Activated T-helper 1 cell treated with anti-CD3 and anti-CD28 coated beads, Interleukin-2, amount 50 U/mL, for 16 hours (primary cell): ENCODE measurements at places on chromosomes 11 and 22.

GRCh38 chr11:86577644-86578636, 94.5 kb downstream of the ME3 start:
- no peak for DNase-seq

DNA sequence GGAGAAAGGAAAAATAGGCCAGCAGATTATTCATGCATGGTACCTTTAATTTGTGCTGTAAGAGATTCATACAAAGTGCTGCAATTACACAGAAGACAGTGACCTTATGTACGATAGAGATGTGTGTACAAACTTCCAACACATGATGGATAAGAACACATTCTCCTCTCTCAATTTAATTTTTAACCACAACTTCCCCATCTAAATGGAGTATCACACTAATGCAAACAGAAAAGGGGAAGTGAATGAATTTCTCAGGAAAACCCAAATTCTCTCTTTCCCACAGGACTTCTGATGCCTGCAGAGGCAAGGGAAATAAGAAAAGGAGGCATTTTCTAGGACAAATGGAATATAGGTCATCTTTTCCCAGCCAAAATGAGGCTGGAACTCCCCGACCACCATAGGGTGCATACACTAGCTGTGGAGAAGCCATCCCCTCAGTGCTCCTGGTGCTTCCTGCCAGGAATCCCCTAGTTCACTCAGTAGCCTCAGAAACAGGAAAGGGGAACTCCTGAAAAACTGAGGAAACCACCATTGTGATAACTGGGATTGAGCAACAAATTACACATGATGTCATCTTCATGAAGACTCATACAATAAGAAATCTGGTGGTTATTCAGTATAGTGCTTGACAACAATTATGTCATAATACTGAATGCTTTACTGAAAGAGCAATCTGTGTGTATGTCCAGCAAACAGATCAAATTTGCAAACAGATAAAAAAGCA, 22.4 kb downstream of the MMP10 start:
- no peak for DNase-seq

DNA sequence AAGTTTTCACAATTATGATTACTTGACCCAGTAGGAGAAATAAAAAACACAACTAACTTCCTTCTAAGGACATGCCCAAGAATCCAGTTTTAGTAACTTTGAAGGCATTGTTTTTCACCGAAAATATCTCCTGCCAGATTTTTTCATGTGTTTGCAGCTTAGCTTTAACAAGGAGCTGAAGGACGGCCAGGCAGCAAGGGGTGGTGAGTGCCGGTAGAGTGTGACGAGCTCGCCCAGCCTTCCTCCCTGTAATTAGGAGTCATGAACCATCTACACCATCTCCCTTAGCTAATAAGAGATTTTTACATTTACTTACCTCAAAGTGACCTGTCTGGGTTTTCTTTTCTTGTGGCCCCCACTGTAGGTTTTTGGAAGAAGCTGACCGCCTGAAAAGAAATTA, 72.0 kb downstream of the BMAL1 start:
- DNase-seq = no peak

DNA sequence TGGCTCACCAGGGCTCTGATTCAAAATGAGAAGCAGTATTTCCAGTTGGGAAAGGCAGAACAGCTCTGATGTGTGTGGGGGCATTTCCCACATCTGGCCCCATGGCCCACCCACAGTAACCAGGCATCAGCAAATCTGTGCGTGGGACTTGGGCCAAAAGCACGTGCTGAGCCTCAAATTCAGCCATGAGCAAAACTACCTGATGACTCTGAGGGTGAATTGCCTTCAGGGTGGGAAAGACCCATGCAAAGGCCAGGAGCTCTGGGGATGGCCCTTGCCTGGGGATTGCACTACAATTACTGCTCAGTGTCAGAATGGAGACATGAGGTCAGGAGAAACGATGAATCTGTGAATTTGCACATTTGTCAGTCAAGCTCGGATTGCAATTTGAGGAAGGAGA, 20.9 kb downstream of the TP53AIP1 start:
- DNase-seq = no peak

DNA sequence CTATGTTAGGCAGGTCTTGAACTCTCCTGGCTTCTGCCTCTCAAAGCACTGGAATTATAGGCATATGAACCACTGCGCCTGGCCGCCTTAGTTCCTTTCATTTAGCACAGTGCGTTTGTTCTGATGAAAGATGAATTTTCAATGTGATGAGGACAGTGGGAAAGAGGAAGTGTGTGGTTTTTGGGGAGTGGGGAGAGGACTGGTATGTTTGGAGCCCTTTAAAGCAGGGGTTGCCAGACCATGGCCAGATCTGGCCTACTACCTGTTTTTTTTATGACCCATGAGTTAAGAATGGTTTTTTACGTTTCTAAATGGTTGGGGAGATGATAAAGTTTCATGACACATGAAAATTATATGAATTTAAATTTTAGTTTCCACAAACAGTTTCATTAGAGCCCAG, 12.5 kb downstream of the ATXN10 start:
- DNase-seq = no peak

- no peak for DNase-seq
Observed at GRCh38 chr11:12301379-12301778, 76.0 kb upstream of the PARVA start.

DNA sequence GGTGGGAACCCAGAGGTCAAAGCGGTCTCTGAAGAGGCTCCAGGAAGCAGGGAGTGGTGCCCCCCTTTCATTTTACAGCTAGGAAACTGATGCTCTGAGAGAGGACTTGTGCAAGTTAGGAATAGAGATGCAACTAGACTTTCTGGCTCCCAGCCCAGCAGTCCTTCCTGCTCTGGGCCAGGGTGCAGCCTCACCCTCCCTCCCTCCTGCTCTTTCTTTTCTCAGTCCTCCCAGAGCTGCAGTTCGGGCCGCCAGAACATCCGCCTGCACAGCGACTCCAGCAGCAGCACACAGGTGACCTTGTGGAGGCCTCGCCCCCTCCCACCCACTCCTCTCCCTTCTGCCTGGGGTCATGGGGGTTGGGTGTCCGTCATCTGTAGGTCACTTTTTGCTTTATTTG, 51.5 kb downstream of the LHFPL7 start:
- DNase-seq = no peak

DNA sequence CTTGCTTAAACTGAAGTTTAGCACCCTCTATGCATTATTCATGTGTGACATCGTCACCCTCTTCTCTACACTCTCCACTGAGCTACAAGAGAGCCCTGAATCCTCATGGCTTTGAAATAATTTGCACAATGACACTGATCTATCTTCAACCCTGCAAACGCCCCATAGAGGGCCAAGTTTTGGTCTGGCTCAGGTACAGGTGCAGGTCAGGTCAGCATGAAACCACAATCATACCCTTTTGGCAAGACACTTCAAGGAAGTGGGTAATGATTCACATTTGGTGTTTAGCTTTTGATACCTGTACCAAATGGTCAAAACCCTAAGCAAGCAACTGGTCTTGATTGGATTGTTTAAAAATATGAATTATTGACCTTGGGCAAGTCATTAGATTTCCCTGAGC, 122.2 kb upstream of the CADM1 start:
- DNase-seq = no peak

GRCh38 chr22:44247346-44247745, 65.4 kb downstream of the SHISAL1 start:
- no peak for DNase-seq

DNA sequence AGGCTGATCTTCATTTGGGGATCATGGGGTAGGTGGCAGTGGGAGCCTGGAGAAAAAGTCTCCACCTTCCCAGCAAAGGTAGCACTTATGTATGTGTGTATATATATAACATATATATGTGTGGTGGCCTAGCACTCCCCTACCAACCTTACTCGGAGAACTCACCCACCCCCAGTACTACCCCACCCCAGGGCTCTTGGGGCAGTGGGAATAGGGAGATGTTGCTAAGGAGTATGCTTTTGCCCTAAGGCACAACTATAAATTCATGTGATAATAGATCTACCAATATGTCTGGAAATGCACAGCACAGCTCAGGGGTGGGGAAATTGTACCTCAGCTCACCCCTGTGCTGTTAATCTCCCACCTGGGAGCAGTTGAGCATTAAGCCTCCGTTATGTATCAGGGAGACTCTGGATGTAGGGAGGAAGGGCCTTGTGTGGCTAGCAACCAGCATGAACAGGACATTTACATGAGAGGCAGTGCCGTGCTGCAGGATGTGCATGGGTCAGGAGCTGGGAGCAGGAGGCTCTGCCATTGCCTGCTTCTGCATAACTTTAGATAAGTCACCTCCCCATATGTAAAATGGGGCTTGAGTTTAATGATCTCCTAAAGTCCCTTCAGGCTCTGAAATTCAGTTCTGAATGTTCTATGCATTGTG, 57.3 kb downstream of the C11orf91 start:
- DNase-seq = no peak

DNA sequence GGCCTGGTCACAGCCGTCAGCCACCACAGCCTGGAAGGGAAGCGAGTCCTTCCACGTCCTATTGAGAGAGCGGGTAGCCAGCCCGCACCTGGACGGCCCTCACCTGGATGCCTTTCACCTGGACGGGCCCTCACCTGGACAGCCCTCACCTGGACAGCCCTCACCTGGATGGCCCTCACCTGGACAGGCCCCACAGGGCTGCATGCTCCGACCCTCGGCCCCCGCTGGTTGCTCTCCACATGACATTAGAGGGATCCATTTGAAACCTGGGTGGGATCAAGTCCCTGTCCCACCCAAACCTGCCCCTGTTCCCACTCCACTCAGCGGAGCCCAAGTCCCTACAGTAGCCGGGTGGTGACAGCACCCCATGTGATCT, 3.7 kb downstream of the C1QTNF6 start:
- DNase-seq = no peak

DNA sequence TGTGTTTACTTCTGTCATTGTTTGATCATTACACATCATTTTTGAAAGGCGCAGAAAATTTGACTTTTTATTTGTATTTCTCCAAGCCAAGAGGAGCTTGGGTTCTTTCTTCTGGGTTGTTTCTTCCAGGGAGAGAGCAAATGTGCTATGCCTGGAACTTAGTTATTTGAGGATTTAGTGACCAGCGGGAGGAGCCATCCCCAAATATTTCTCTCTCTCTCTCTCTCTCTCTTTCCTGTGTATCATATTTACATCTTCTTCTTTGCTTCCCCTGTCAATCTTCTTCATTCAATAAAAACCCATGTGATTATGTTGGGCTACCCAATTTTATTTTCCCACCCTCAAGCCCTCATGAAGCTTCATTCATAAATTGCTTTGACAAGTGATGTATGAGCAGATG, 534.5 kb downstream of the LRRC4C start:
- no peak for DNase-seq

DNA sequence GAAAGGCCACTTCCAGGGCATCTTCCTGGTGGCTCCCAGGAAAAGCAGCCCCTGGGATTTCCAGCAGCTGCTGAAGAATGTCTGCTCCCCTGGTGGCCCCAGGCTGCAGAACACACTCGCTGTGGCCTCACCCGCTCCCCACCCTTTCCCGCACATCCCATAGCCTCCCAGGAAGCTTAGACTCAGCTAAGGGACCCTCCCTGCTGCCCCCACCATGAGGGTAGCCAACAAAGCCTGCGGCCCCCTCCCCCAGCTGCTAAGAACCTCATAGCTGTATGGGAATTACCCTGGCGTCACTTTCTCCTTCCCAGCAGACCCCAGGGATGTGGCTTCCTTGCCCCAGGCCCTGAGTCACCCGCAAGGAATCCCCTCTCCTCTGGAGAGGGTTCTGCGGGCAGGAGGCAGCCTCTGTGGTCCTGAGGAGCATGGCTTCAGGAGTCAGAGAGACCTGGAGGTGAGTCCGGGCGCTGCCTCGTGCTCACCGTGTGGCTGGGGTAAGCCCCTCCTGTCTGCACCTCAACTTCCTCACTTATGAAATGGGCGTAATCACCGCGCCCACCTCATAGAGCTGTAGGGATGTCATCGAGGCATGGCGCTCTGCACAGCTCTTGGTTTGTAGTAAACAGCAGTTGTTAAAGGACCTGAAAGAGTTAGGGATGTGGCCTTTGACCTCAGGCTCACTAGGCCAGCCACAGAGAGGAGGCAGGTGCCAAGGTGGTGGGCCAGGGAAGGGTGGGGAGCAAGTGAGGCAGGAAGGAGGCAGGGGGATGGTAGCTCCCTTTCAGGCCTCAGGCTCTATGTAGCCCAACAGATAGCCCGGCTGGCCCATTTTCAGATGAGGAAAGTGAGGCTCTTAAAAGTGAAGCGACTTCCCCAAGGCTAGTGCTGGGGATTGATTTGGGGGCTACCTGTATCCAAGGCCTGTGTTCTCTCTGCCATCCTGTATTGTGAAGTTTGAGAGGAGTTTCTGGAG, 71.2 kb downstream of the LRRC32 start:
- DNase-seq = no peak

GRCh38 chr11:47278058-47278457, 8.1 kb downstream of the MADD start:
- no peak for DNase-seq

- DNase-seq = no peak
Observed at GRCh38 chr11:66412110-66412509, 8.7 kb upstream of the NPAS4 start.

- no peak for DNase-seq
Observed at GRCh38 chr11:16792426-16792825, 54.0 kb downstream of the C11orf58 start.

DNA sequence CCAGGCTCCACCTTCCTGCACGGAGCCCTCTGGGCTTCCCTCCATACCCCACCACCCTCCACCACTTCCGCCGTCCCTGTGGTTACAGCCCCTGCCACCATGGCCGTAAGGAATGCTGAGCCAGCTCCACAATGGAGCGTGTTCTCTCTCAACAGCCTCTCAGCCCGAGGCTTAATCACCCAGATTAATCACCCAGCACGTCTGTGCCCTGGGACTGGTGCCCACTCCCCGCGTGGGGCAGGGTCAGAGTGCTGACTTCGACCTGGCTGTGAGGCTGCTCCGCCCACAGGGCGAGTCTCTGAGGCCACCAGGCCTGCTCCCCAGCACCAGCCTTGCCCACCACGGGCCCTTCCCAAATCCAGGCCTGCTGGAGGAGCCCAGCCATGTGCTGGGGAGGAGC, 4.0 kb upstream of the TH start:
- DNase-seq = no peak

- DNase-seq = no peak
Observed at GRCh38 chr11:63698976-63699733, 17.9 kb downstream of the RTN3 start.

DNA sequence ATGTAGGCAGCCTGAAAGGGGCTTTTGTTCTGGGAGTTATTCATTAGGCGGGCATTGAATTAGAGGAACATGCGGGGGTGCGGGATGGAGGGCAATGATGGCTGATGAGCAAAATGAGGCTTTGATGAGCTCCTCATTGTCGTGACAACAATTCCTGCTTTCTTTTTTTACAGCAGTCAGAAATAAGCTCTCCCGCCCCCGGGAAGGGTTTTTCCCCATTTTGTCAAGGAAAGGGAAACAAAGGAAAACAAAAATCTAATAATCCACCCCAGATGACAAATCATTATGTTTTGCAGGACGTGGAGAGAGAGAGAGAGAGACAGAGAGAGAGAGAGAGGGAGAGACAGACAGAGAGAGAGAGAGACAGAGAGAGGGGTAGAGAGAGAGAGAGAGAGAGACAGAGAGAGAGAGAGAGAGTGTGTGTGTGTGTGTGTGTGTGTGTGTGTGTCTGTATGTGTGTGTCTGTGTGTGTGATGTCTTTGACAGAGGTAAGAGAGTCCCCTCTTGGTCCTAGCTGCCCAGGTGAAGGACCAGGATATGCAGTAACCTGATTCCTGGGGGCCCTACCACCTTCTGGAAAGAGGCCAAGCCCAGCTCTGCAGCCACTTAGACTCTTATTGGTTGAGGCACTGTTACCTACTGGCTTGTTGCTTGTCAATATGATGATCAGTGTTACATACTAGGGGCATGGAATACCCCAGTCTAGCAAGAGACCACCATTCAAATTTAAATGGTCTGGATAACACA, 46.7 kb upstream of the PARVA start:
- DNase-seq = no peak
